ENCODE measurements at places on chromosomes 5 and 9. TPM values are rescaled to one million over a fixed set of nuclear protein-coding genes. Genes with fewer than 3 reads are reported as not detected.

DNA sequence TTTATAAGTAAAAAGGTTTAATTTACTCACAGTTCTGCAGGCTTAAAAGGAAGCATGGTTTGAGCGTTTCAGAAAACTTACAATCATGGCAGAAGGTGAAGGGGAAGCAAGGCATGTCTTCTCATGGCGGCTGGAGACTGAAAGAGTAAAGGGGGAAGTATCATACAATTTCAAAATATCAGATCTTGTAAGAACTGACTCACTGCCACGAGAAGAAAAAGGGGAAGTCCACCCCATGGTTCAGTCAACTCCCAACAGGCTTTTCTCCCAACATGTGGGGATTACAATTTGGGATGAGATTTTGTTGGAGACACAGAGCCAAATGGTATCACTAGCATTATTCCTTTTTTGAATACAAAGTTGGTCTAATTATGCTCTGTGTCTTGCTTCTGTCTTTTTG lies 627.9 kb upstream of the ST8SIA4 start:
- DNase-seq: no peak

- DNase-seq: no peak
These were observed 72.0 kb downstream of the MROH2B start for GRCh38 chr5:40999142-40999541.

DNA sequence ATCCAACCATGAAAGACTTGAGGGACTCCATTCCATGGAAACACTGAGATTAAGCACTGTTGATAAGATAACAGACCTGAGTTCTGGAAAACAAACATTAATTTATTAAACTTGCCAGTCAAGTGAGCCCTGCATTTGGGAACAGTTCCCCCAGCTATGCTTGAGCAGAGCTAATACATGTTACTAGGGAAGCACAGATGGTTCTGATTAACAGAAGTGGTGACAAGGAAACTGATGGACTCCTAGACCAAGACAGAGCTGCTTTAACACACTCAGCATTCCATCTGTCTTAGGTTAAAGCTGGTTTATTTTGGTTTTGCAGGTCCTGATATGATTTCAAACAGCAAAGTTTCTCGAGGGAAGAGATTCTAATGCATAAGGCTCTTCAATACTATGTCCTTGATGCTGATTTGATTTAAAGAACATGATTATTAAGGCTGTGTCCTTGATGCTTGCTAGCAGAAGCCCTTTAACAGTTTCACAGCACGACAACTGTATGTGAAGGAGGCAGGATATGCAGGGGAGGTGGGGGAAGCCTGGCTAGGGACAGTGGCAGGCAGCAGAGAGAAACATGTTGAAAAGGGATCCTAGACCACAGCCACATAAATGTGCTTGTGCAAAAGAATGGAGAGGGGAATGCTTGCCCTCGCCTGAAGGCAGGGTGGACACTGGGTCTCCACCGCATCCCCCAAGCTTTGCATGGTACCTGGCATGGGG lies 66.2 kb downstream of the ACTBL2 start:
- no peak for DNase-seq

- no peak for DNase-seq
These were observed 57.0 kb downstream of the RASEF start for GRCh38 chr9:83005963-83006362.

DNA sequence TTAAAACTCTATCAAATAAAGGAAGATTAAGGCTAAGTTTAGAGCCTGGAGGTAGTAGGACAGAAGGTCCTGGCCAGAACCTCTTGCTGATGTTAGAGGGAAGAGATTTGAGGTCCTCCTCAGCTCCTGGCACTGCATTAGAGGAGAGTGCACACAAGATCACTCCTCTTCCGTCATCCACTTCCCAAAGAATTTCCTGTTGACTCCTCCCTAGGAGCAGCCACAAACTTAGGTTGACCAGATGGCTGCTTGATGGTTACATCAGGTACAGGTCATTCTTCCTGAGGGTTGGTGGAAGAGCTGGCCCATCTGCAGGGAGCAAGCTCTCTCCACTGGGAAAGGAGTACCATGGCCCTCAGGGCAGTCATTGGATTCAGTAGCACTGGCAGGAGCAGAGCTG lies 93.9 kb upstream of the IL33 start:
- no peak for DNase-seq

Gene NR2F1
- polyA plus RNA-seq: 223 TPM

Gene MCIDAS
- polyA plus RNA-seq: not detected

All from left renal pelvis (tissue), 4 donors.